Fibroblast of skin of right quadriceps (primary cell): ENCODE measurements at places on chromosomes 12 and 14.

GRCh38 chr12:52865090-52865944, 16.5 kb upstream of the KRT78 start:
- DNase-seq: peak; percentile 61

GRCh38 chr12:32466187-32466586, 66.8 kb downstream of the FGD4 start:
- DNase-seq: no peak

- DNase-seq: no peak
Observed at GRCh38 chr14:49164074-49164473, 422.1 kb downstream of the RPS29 start.

DNA sequence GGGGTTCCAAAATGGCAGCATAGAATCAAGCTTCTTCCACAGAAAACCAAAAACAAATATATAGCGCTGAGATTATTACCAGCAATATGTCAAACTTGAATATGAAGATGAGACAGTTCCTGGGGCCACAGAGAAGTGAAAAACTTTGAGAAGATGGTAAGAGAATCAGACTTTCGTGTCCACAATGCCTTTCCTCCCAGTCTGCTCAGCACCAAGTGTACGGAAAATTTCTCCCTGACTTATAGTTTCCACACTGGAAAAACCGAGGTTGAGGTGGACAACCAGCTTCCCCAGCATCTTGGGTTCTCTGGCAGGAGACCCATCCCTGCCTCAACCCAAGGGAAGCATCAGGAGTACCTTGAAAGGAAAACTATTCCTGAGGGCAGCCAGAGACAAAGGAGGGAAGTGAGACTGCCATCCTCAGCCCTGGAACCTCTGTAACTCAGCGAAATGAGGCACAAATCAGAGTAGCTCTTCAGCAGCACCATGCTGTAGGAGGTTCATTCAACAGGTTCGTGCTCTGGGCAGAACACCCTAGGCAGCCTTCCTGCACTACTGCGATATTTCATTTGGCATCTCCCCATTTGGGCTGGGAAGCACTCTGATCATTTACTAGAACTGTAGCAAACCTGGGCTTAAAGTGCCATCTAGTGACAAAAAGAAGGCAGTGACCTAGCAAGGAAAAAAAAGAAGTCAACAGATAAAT, 52.4 kb upstream of the CAPRIN2 start:
- peak; percentile 74 for DNase-seq
